ENCODE measurements at places on chromosomes 6 and 20.
A peak's percentile ranks its signal among the peaks of the same experiment; 100 is the strongest.

DNA sequence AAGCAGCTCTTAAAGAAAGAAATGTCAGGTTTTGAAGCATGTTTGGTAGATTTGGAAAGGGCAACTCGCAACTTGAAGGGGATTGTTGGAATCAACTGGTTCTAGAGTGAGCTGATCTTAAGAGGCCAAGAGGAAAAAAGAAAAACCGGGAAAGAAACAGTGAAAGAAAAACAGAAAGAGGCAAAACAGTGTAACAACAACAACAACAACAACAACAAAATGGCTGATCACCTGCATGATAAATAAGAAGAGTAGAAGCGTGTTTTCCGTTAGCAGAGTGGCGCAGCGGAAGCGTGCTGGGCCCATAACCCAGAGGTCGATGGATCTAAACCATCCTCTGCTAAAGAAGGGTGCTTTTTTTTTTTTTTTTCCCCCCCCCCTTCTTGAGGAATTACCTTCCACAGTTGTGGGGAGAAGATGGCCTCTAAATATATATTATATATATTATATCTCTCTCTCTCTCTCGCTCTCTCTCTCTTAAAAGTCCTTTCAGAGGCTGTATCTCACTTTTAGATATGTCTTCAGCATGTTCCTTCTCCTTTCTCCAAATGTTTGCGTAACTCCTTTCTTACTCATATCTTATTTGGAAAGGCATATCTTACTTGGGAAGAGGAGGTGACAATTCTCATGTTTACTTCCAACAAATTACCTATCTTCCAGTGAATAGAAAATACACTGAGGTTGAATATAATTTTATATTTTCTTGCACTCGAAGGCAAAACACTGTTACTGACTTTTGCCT lies 134.4 kb downstream of the OR2B2 start:
- DNase-seq, result no peak

DNA sequence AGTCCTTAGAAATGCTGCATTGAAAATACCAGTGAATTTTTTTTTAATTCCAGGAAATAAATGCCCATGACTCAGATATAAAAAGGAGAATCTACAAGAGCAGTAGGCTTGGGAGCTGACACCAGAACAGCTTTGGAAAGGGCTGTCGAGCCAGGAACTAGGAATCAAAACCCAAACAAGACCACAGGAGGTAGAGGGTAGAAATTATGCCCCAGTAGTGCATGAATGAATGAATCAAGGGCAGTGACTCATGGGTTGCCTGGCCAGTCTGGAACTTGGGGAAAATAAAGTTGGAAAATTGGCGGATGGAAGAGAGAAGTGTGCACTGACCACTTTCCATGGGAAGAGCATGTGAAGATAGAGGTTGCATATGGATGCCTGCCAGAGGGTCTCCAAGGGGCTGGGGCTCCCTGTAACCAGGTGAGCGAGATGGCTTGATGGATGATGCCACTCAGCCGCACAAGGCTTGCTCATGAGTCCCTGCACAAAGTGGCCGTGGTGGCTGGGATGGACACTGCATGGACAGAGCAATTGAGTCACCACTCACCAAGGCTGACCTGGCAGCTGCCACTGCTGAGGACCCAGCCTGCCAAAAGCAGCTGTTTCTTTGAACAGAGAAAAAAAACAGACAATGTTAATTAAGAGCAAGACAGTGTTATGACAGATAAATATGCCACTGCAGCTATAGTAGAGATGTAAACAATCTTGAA lies 15.2 kb upstream of the MCCD1 start:
- DNase-seq, result no peak

DNA sequence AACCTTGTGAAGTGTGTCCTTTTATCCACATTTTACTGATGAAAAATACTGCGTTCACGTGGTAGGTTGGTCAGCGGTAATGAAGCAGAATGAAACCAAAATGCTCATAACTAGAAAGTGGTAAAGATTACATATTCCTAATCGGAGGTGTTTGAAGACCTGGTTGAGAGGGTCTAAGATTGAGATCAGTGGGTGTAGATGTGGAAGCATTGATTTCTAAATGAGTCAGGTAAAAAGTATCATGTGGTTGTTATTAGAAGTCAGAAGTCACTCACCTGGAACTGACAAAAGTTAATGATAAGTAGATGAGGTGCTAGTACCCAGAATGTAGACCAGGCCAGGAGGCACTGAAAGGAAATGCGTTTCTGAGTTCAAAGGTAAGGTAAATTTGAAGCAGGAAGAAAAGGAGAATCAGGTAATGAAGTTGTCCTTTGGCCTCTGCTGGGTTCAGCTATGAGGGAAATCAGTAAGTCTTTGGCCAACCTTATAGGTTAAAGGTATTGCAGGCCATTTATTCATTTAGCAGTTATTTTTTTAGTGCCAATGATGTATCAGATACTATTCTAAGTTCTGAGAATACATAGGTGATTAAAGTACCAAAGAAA lies 31.2 kb downstream of the FAM83B start:
- no peak for DNase-seq

- DNase-seq, result peak; percentile 8
Measured at GRCh38 chr20:62980970-62981369, 25.8 kb downstream of the BHLHE23 start.

DNA sequence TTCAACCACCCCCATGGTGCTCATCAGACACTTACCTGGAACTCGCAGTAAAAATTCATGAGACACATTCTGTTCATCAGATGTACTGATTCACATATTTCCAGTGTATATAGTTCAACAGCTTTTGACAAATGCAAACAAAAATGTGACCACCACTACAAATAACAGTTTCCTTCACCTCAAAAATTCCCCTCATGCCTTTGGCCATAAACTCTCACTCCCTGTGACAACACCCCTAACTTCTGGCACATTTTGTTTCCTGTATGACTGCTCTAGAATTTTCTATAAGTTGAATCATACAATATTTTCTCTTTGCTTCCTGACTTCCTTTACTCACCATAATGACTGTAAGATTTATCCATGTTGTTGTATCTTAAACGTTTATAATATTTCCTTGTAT lies 63.7 kb downstream of the C6orf118 start:
- no peak for DNase-seq

Data from stimulated activated naive CD4-positive, alpha-beta T cell treated with Interleukin-2 at 50 U/mL for 16 hours (primary cell).